ENCODE measurements at places on chromosomes 2 and 18. TPM values are rescaled to one million over a fixed set of nuclear protein-coding genes. Genes with fewer than 3 reads are reported as not detected.

DNA sequence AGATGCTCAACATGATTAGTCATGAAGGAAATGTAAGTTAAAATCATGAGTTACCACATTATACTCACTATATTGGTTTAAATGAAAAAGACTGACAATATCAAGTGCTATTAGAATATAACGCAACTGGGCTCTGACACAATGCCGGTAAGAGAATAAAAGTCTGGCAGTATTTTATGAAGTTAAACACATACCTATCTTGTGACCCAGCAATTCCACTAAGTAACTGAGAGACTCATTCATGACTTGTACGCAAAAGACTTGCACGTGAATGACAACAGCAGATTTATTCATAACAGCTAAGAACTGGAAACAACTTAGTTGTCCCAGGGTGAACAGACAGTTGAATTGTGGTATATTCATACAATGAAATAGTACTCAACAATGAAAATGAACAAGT lies 342.1 kb downstream of the SLC4A3 start:
- no peak for DNase-seq

GRCh38 chr2:111903930-111904439 lies 5.6 kb downstream of the MERTK start:
- no peak for DNase-seq

DNA sequence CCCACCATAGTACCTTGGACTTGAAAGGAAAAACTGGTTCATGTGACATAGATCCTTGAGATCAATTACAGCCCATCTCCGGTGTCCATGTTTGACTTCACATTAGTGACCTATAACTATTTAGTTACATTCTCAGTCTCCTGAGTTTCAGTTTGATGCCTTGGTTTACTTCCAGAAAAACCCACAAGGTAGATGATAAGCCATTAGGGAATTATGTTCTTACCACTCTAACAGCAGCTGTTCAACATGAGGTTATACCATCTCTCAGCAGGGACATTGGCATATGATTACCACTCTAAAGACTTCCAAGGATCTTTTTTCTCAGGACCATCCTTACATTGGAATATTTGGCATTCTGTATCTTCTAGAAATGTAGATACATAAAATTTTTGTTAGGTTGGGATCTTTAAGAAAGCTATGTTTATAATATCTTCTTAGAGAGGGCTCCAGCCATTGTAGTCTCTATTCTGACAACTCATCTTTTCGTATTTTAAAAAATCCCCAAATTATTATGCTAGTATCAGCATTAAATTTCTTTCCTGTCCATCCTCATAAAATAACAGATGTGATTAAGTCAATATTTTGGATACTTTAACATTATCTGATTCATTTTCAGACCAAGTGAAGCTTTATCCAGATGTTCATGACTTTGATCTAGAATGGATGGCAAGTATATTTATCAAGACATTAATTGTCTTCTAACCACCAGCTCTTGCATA lies 258.9 kb downstream of the RDH14 start:
- no peak for DNase-seq

- no peak for DNase-seq
Observed at GRCh38 chr2:29035016-29035745, 39.1 kb downstream of the PCARE start.

- DNase-seq, result no peak
Observed at GRCh38 chr2:176534798-176535466, 265.7 kb downstream of the MTX2 start.

DNA sequence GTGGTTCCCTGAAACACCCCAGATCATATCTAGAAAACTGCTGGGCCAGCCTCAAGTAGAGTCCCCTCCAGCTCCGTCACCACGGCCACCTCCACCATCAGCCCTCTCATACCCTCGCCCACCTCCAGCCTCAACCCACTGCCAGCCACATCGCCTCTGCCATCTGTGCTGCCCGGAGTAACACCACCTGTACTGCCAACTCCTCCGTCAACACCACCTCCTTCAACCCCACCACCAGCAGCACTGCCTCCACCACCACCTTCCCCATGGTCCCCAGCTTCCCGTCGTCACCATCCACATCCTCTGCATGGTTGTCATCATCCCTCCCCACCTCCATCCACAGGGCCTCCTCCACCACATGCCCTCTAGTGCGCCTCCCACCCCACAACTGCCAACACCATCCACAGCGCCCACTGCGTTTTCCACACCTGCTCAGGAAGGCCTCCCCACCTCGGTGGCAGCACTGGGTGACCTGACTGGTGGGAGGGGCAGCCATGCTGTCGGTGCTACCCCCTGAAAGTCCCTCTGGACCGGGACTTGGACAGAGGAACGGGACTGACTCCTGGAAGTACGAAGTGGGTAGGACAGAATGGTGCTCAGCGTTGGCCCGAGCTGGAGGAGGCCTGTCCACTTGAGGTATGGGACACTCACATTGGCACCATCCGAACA lies 1.6 kb downstream of the SNED1 start:
- no peak for DNase-seq

DNA sequence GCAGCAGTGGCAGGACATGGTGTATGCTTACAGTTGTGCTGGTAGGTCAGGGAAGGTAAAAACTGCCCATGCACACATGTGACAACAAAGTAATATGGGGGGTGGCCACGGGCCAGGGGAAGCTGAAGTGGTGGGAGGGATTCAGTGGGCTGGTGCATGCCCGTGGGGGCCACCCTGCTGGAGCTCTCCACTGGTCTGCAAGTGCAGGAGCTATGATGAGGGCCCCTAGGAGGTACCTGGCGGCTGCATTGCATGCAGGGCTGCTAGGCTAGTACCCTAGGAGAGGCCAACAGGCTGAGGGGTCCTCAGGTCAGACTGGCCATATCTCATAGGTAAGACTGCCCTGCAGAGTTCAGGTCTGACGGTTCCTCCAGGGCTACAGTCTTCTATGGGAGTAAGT lies 265.9 kb downstream of the NUP35 start:
- no peak for DNase-seq

DNA sequence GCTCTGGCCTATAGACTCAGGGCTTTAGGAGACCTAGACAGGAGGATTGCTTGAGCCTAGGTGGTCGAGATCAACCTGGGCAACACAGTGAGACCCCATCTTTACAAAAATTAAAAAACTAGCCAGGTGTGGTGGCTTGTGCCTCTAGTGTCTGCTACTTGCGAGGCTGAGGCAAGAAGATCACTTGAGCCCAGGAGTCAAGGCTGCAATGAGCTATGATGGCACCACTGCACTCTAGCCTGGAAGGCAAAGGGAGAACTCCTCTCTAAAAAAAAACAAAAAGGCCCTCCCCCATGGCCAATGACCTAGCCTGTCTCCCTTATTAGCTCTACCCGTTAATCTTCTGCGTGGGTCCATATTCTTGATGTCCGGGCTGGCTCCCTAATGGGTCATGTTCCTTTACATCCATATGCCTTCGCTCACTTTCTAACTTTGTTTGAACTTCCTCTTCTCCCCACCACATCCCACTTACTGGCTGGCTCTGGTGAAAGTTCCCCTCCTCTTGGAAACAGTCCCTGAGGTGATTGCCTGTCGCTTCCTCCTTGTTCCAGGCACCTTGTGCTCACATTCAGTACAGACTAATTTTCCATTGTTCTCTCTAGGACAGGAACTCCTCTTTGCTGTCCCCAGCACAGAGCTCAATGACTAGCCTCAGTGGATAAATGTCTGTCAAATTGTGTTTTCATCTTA lies 103.0 kb downstream of the AFF3 start:
- DNase-seq, result no peak

GRCh38 chr2:214630402-214631045 lies 179.0 kb downstream of the BARD1 start:
- no peak for DNase-seq

- no peak for DNase-seq
Observed at GRCh38 chr2:29753671-29754444, 167.5 kb downstream of the ALK start.

DNA sequence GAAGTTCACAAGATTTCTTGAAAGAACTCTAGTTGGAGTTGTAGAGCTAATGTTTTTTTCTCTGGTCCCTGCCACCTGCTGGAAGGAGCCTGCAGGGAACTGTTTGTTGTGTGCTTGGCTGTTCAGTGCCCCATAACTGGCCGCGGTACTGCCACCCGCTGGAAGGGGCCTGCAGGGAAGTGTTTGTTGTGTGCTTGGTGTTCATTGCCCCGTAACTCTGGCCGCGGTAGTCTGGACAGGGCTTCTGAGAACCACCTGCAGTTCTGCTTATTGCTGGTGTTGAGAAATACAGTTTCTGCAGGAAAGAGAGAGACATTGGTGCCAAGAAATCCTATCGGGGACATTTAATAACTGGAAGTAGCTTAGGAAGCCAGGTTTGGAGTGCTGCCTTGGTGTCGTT lies 58.1 kb downstream of the AGAP1 start:
- peak; percentile 81 for DNase-seq

CCDC138 gene
- total RNA-seq, result 2.1 TPM

ADRA2B gene
- 4.3 TPM for total RNA-seq

CNGA3 gene
- total RNA-seq, result not detected

TSPYL6 gene
- total RNA-seq, result not detected

PLCL1 gene
- total RNA-seq, result 0.21 TPM
